ENCODE measurements at places on chromosomes 11 and 22.

GRCh38 chr11:34799848-34800247 is 116.3 kb downstream of the APIP start:
- DNase-seq = no peak

- DNase-seq = no peak
Measured at GRCh38 chr11:6742260-6742659, 29.5 kb downstream of the OR2AG2 start.

DNA sequence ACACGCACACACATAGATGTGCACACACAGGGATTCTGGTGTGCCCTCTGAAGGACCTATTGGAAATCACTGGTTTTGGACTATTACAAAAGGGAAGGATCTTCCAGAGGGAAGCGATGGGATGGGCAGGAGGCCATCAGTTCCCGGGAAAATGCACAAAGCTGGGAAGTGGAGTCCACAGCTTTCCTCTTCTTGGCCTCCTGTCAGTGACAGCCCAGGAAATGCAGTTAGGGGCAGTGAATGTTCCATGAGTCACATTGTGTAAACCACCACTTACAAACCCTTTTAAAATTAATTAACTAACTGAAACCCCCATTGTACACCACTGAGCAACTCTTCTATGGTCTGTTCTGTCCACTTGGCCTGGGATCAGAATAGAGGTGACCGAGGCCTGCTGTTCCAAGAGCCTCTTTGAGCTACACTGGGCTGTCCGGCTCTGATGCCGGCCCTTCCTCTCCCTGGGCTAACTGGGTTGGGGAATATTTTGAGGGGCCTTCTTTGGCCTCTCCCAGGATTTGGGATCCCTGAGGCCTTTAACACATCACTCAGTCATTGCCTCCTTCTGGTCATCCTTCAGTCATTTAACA is 137.7 kb downstream of the FEZ1 start:
- no peak for DNase-seq

GRCh38 chr22:24175160-24175808 is 6.0 kb upstream of the SUSD2 start:
- peak; percentile 87 for DNase-seq

GRCh38 chr11:110491577-110492320 is 62.0 kb downstream of the FDX1 start:
- DNase-seq = no peak

- DNase-seq = no peak
Measured at GRCh38 chr11:36750349-36750748, 152.3 kb upstream of the RAG2 start.

- peak; percentile 91 for DNase-seq
Measured at GRCh38 chr22:19891317-19892256, 36.9 kb upstream of the GNB1L start.

- no peak for DNase-seq
Measured at GRCh38 chr11:3132271-3132781, 32.8 kb downstream of the OSBPL5 start.

GRCh38 chr11:47524291-47524874 is 28.5 kb downstream of the CELF1 start:
- DNase-seq = peak; percentile 48

- DNase-seq = no peak
Measured at GRCh38 chr11:104259121-104259610, 95.2 kb upstream of the PDGFD start.

DNA sequence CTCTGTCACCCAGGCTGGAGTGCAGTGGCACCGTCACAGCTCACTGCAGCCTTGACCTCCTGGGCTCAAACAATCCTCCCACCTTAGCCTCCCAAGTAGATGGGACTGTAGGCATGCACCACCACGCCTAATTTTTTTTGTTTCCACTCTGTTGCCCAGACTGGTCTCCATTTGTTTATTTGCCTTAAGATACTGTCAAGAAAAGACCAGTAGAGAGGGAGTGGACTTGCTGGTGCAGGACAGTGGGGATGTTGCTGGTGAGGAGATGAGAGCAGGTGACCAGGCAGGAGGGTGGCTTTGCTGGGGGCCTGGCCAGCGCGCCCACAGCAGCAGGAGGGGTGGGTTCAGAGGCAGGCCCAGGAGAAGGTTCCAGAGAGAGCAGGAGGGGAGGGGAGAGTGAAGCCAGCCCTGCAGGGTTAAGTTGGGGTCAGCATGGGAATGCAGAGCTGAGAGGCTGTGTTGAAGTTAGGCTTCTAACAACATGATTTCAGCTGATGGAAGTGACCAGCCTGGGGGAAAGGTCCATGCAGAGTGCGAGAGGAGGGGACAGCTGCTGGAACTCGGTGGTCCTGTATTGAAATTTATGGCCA is 35.8 kb downstream of the NADSYN1 start:
- DNase-seq = no peak

GRCh38 chr11:26951809-26952515 is 42.0 kb upstream of the FIBIN start:
- no peak for DNase-seq

- DNase-seq = no peak
Measured at GRCh38 chr22:32680895-32681294, 120.6 kb upstream of the TIMP3 start.

DNA sequence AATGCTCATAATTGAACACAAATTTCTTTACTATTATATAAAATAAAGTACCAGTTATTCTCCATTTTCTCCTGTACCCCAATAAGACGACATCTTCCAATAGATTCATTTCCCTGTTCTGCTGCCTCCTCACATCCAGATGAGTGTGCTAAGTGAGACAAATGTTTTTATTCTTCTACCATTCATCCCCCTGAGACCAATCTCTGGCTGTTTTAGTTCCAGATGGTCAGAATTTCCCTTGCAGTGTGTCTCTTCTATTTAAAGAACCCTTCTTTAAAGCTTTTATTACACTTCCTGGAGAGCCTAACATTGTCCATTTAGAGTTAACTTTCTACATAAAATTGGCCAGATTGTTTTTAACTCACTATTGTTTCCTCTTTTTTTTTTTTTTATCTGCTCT is 41.2 kb upstream of the GLYATL1 start:
- DNase-seq = no peak

DNA sequence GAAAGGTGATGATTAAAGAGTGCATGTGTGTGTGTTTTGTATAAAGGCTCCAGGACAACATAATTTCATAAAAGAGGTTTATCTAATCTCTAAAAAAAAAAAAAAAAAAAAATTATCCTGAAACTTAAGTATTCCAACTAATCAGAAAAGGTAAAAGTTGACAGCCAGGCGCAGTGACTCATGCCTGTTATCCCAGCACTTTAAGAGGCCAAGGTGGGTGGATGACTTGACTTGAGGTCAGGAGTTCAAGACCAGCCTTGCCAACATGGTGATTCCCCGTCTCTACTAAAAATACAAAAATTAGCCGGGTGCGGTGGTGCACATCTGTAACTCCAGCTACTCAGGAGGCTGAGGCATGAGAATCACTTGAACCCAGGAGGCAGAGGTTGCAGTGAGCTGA is 632.7 kb upstream of the CHORDC1 start:
- DNase-seq = no peak

GRCh38 chr11:94593030-94593429 is 25.9 kb downstream of the PIWIL4 start:
- no peak for DNase-seq

- DNase-seq = no peak
Measured at GRCh38 chr22:36135306-36135980, 25.1 kb downstream of the APOL3 start.

- DNase-seq = no peak
Measured at GRCh38 chr11:83662494-83662893, 376.3 kb upstream of the CCDC90B start.

DNA sequence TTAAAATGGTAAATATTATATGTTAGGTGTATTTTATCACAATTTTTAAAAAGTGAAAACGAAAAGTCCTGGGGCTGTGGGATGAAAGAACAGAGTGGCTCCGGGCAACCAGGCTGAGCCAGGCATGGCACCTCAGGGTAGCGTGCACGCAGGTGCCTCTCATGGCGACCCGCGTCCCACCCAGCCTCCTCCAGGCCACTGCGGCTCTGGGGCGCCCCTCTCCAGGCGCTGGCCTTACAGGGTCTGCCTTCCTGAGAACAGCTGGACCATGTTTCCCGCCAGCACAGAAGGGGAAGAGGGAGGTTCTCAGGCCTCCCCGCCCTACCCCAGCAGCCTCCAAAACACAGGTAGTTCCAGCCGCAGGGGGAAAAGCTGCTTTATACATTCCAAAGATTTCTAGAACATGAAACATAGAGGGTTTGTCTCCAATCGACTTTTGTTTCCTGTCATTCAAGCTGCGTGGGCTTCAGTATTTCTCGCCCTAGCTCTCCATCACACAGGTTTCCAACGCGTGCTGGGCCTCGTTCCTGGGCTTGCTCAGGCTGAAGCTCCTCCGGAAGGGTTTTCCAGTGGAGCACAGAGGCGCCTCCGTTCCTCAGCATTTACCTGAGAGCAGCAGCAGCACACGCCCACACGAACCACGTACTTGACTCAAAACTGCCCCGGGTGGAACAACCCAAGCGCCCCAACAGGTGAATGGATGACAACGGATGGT is 10.5 kb downstream of the EHD1 start:
- no peak for DNase-seq

DNA sequence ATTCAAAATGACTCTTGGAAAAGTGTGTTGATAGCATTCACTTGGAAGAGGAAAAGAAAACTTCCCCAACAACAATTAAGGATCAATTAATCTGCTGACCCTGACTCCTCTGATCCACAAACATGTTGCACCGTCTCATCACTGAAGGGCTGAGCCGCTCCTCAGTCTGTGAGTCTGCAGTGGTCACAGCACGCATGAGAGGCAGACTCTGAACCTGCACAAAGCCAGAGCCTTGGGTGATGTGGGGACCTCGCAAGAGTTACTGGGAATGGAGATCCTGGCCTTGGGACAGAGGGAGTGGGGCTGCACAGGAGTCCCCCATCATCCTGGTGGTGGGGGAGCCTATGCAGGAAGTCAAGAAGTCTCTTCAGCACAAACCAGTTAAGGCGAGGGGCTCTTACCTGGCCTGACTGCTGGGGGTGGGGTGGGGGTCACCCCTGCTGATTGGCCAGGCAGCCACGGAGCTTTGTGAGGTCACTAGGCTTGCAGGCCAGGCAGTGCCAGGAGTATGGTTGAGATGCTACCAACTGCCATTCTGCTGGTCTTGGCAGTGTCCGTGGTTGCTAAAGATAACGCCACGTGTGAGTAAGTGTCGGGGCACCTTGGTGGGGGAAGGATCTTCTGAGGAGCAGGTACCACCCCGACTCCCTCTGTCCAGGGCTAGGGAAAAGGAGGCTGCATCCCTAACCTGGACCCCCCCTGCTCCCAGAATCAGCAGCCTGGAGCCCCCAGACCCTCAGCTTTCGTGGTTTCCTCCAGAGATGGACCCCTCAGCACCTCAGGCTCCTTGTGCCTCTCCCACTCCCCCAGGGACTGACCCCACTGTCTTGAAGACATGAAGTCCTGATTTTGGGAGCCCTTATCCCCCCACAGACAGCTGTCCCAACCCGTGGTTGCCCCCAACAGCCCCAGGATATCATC is at the start of gene ACR:
Gene ACR (plus strand): TSS at position 477 of the 921 bp plus-strand sequence. CDS start 32 bp downstream, at position 509.
- no peak for DNase-seq

DNA sequence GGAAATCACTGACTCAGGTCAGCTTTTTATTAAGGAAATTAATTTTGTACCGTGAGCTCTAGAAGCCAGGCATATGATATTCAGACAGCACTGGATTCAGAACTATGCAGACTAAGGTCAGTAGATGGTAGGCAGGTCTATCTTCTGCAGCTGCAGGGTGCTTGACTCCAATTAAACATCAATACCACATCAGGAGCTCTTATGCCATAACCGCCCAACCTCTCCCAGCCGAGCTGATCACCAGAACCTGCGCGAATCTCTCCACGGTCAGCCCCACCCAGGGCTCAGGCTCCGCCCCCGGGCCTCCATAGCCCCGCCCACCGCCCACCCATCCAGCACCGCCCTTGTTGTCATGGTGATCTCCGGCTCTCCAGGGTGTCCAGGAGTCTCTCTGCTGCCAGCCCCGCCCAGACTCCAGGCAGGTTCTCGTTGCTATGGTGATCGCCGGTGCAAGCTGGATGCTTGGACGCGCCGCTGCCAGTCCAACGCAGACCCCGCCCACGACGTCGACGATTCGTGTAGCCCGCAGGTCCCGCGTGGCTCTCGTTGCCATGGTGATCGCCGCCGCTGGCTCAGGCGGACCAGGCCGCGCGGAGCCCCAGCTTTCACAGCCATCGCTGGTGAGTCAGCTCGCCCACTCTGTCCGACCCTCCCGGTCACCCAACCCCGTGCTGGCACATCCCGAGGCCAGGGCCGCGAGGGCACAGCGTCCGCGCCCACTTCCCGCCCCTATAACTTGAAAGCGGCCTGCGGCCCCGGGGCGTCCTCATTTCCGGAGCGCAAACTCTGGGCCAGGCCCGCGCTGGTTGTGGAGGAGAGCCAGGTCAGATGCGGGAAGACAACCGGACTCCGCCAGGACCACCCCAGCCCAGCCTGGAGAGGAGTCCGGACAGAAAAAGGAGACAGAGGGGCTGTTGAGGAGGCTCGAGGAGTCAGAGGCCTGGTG is at the start of gene RAB36:
Gene RAB36 (plus strand): TSS at position 546 of the 946 bp plus-strand sequence. CDS start 1,140 bp downstream, outside the sequence.
- peak; percentile 86 for DNase-seq

DNA sequence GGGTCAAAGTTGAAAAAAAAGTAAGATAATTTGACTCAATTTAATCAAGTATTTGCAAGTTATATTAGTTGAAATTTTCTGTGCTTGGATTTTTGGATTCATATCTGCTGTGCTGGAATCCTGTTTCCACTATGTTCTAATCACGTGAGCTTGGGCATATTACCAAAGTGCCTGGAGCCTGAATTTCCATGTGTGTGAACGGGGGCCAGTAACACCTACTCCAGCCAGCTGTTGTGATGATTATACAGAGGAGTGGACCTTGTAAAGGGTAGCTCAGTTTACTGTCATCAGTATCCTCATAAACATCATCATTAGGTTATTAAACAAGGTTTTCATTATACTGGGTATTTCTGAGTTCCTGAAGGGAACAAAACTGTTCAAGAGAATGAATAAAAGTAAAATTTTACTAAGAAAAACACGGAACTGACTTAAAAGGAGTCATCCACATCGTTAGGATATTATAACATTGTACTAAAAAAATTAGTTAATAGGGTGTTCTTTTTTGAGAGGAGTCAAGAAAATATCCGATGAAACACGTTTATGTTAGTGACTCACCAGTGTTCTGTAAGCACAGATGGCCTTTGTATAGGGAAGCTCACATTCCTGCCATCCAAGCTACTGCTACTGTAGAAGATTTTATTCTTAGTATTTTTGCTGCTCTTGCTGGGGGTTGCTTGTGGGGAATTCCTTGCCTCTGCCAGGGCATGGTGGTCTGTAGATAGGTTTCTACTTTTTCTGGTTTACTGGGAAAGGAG is 144.1 kb downstream of the ARHGAP42 start:
- no peak for DNase-seq

DNA sequence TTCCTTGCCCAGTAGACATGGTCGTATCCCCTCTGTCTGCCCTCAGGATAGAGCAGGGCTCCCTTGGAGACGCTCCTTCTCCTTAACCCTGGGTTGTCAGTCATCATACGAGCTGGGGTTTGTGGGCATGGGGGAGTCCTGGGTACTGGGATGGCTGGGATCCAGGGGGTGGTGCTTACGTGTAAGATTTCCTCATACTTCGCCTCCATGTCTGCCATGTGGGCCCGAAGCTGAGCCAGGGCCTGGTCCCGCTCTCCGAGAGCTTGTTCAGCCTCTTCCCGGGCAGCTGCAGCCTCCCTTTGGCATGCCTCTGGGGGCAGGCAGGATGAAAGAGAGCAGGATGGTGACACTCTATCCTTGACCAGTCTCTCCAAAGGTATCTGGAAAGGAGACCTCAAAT is 5.3 kb downstream of the NHERF4 start:
- no peak for DNase-seq

Measured in GM13976 (cell line).